Skeletal muscle cell (primary cell): ENCODE measurements at places on chromosomes 16 and 17.

GRCh38 chr16:85918436-85918835, 19.5 kb downstream of the IRF8 start:
- DNase-seq: no peak

- no peak for DNase-seq
These were observed 33.2 kb upstream of the TEX2 start for GRCh38 chr17:64296246-64296645.

- DNase-seq: no peak
These were observed 4.7 kb downstream of the ABAT start for GRCh38 chr16:8679151-8679550.

GRCh38 chr16:53955221-53955875, 251.4 kb downstream of the FTO start:
- DNase-seq: no peak

- no peak for DNase-seq
These were observed 17.4 kb upstream of the ZNHIT3 start for GRCh38 chr17:36468903-36469635.
